ENCODE measurements at places on chromosomes 6 and 20. TPM values are rescaled to one million over a fixed set of nuclear protein-coding genes. Genes with fewer than 3 reads are reported as not detected.

The RHAG gene
- total RNA-seq: 0.43 TPM

The ENPP1 gene
- 18.4 TPM for total RNA-seq

The SPEF1 gene
- not detected for total RNA-seq

DNA sequence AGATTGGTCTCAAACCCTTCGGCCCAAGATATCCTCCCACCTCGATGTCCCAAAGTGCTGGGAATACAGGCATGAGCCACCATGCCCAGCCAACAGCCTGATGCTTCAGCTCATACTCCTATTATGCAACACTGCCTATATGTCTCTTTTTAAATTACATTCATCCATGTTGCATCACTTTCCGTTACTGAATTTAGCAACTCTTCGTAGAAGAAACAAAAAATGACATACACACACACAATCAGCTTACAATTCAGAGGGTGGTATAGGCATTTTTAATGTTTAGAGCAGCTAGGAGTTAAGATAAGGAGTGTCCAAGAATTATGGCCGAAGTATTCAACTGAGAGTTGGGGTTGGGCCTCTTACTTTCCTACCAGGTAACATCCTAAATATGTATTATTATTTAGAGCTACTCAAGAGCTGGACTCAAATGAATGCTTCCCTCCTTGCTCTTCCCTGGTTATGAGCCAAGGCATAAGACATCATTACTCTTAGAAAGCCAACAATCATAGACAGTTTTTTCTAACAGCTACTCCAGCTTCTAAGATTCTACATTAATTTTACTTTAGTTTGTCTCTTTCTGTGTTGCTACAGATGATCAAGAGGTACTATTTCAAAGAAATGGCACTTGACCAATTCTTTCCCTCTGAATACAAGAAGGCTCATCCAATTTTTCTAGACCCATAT lies 62.0 kb upstream of the BMP5 start:
- DNase-seq: no peak

All from stomach (tissue), 19 donors.